Activated T-cell treated with anti-CD3 and anti-CD28 coated beads for 48 hours (primary cell): ENCODE measurements at places on chromosomes 4 and X.

DNA sequence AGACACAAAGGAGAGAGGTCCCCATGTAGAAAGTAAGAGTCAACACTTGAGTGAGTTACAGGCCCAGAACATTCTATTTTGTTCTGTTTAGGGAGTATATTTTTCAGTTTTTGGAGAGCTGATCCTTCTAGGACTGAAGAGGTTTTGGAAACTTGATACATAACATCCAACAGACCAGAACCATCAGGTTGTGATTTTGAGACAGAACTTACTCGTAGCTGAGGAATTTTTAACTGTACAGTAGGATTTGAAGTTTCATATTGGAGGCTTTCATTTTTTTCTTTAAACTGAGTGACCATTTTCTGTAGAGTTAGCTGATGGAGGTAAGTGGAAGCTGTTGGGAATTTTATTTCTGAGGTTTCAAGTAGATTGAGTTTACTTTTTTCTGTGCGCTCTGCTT is 73.3 kb downstream of the NCAPG start:
- no peak for DNase-seq

- DNase-seq: no peak
These were observed 457 bp downstream of the RIPPLY1 start for GRCh38 chrX:106902684-106903083.

DNA sequence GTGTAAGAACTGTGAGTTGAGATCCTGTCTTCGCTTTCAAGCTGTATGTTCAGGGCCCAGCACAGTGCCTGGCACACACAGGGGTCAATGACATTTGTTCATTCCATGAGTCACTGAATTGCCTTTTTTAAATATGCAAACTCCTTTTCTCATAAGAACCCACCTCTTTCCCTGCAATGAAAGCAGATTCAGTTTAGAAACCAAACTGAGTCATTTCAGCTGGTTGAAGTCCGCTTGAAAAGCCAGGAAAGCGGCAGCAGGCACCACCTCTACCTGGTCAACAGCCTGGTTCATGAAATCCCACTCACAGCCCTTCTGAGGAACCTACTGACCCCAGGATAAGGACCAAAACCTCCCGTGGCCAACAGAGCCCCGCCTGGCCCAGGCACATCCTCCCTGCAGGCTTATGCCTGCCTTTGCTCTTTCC is 4.5 kb upstream of the C1QTNF7 start:
- DNase-seq: no peak

- DNase-seq: peak; percentile 66
These were observed 172 bp upstream of the HSPA4L start for GRCh38 chr4:127782025-127782274.

DNA sequence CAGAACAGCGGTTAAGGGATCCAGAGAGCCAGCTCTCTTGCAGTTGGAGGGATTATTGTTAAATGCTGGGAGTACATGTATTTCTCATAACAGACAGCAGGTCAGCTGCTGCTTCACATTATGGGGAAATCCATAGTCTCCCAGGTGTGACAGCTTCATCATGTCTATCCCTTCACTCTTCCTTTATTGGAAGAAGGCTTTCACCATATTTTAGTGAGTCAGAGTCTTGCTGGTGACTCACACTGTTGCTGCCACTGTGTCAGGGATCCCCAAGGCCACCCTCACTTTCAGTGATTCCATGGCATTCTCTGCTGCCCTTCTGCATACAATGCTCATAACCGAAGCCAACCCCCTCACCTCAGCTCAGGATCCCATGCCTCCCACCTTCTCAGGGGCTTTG is 32.9 kb upstream of the PAGE5 start:
- no peak for DNase-seq

- DNase-seq: peak; percentile 0
These were observed 2.2 kb downstream of the FAT4 start for GRCh38 chr4:125316791-125317524.

DNA sequence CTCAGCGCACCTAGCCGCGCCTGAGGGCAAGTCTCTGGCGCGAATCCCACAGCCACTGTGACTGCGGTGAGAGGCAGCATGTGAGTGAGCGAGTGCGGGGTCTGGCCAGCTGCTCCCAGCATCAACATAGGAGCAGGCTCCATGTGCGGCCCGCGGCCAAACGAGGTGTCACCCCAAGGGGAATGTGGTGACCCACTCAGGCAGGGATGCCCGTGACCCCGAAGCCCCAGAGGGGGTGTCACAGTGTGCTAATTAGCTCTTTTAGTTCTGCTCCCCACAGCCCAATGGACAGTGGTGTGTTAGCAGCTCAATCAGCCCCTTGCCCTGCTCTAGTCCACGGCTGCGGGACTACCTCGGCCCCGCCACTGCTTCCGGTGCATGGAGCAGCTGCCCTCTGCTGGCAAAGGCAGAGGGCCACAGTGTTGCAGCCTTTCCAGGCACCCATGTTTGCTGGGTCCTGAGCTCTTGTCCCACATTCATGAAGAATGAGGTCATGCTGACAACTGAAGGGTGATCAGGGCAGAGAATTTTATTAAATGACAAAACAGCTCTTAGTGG is 61.4 kb downstream of the AGA start:
- DNase-seq: no peak

GRCh38 chr4:166846939-166847338 is 387.4 kb downstream of the SPOCK3 start:
- DNase-seq: no peak

DNA sequence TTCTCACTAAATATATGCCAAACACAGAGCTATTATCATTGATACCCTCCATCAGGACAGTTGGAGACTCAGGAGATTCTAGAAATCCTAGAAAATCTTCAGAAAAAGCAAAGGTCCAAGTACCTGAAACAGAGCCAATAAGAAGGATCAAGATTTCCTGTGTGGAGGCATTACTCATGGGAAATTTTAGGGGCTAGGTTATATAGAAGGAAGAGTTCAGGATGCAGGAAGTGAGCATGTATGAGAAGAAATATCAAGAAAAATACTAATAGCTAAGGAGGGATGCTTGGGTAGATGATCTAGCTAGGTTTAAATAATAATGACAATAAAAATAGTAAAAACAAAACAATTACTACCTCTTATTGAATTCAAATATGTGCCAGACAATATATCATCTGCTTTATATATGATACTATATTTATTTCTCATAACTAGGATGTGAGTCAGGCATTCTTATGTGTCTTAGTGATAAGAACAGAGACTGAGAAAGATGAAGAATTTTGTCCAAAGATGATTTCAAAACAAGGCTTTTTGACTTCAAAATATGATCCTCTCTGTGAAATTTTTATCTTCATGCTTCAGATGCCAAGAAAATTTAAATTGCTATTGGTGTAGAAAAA is 66.4 kb upstream of the HHIP start:
- DNase-seq: no peak
